Neural progenitor cell (in vitro differentiated cells): ENCODE measurements at places on chromosomes 12 and 14. TPM values are rescaled to one million over a fixed set of nuclear protein-coding genes. Genes with fewer than 3 reads are reported as not detected.

- H3K36me3 ChIP-seq: peaks cover 20% of the 10 kb centered on the region
- H3K4me3 ChIP-seq: no peak overlapping the region
- peak; percentile 76 for DNase-seq
- no peaks in the 10 kb centered on the region for H3K27me3 ChIP-seq
Observed at GRCh38 chr12:14454098-14454907, 88.8 kb downstream of the ATF7IP start.

- no peak overlapping the region for H3K27ac ChIP-seq
- H3K27me3 ChIP-seq: no peaks in the 10 kb centered on the region
- peaks cover 38% of the 10 kb centered on the region for H3K36me3 ChIP-seq
- no peak for DNase-seq
- no peak overlapping the region for H3K4me3 ChIP-seq
Observed at GRCh38 chr14:52860910-52861309, 69.5 kb upstream of the GNPNAT1 start.

DNA sequence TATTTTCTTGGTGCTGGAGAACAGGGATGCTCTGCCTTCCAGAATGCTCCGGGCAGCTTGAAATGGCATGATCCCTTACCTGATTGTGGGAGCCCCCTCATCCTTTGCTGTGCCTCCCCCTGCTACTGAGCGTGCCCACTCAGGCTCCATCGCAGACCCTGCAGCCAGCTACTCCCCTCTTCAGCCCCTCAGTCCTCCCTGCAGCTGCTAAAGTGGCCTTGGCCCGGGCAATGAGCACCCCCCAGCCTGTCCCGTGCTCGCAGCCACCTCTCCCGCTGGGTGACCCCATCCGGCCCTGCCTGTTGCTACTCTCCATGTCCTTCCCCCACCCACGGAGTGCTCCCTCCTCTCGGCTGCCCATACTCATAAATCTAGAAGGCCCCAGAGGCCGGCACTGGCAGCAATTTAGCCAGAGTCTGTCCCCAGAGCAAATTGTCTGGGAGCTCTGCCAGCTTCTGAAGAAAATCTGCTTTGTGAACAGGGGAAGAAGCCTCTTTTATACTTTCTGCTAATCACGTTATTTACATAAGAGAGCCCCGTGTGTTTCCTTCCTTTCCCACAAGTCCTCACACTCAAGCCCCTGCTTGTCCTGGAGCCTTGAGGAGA is 143.7 kb upstream of the FRMD6 start:
- H3K27me3 ChIP-seq: no peaks in the 10 kb centered on the region
- H3K36me3 ChIP-seq: no peaks in the 10 kb centered on the region
- peaks cover 12% of the 10 kb centered on the region for H3K4me1 ChIP-seq
- DNase-seq: peak; percentile 8
- no peak overlapping the region for H3K27ac ChIP-seq
- no peak overlapping the region for H3K4me3 ChIP-seq

GRCh38 chr12:2215709-2216560 is 163.1 kb downstream of the CACNA1C start:
- no peak overlapping the region for H3K4me3 ChIP-seq
- no peaks in the 10 kb centered on the region for H3K27me3 ChIP-seq
- H3K27ac ChIP-seq: no peak overlapping the region
- DNase-seq: no peak
- H3K36me3 ChIP-seq: no peaks in the 10 kb centered on the region

GRCh38 chr14:50794068-50794645 is 36.8 kb downstream of the NIN start:
- H3K27me3 ChIP-seq: no peaks in the 10 kb centered on the region
- H3K4me1 ChIP-seq: peaks cover 43% of the 10 kb centered on the region
- no peak for DNase-seq
- no peak overlapping the region for H3K27ac ChIP-seq
- H3K36me3 ChIP-seq: no peaks in the 10 kb centered on the region

DNA sequence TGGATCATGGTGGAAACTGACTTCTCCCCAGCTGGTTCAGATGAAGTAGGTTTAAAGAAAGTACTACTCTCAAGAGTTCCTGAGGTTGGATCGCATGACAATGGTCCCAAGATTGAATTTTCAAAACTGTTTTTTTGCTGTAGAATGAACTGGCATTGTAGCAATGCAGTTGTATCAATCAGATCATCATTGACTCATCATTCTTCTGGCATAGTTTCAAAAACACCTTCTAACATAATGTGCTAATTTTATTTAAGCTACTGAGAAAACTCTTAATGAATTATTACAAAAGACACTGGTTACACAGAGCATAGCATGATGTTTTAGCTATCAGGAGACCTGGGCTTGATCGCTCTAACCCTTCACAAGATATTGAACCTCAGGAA is 384.5 kb upstream of the DCN start:
- no peak overlapping the region for H3K4me3 ChIP-seq
- H3K27me3 ChIP-seq: no peaks in the 10 kb centered on the region
- no peaks in the 10 kb centered on the region for H3K36me3 ChIP-seq

- H3K4me1 ChIP-seq: peaks cover 21% of the 10 kb centered on the region
- no peak overlapping the region for H3K4me3 ChIP-seq
- no peak overlapping the region for H3K27ac ChIP-seq
- DNase-seq: peak; percentile 12
- H3K27me3 ChIP-seq: no peaks in the 10 kb centered on the region
Observed at GRCh38 chr12:99154216-99154982, 493.2 kb upstream of the GARIN6 start.

- DNase-seq: peak; percentile 63
- peaks cover 5% of the 10 kb centered on the region for H3K4me1 ChIP-seq
- H3K27ac ChIP-seq: no peak overlapping the region
- no peaks in the 10 kb centered on the region for H3K27me3 ChIP-seq
- no peaks in the 10 kb centered on the region for H3K36me3 ChIP-seq
Observed at GRCh38 chr14:59055439-59056045, 132.9 kb upstream of the DAAM1 start.

- peaks cover 6% of the 10 kb centered on the region for H3K4me1 ChIP-seq
- DNase-seq: no peak
- no peaks in the 10 kb centered on the region for H3K27me3 ChIP-seq
- H3K4me3 ChIP-seq: no peak overlapping the region
- no peaks in the 10 kb centered on the region for H3K36me3 ChIP-seq
Observed at GRCh38 chr12:62748941-62749468, 185.9 kb downstream of the PPM1H start.

DNA sequence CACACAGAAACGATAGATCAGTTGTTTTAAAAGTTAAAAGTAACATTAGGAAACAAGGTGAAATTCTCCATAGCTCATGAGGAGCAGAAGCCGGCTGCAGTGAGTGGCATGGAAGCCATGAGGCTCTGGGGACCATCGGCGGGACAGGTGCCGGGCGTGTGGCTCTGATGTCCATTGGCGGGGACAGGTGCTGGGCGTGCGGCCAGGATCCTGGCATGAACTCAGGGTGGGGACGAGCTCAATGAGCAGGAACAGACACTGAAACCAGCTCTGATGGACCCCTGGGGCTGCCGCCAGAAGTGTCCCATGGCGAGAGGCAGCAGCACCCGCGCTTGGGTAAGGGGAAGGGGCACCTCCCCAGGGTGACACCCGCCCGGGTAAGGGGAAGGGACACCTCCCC is 75.1 kb downstream of the NOC4L start:
- no peaks in the 10 kb centered on the region for H3K36me3 ChIP-seq
- no peak overlapping the region for H3K27ac ChIP-seq
- H3K27me3 ChIP-seq: peaks cover 74% of the 10 kb centered on the region

DNA sequence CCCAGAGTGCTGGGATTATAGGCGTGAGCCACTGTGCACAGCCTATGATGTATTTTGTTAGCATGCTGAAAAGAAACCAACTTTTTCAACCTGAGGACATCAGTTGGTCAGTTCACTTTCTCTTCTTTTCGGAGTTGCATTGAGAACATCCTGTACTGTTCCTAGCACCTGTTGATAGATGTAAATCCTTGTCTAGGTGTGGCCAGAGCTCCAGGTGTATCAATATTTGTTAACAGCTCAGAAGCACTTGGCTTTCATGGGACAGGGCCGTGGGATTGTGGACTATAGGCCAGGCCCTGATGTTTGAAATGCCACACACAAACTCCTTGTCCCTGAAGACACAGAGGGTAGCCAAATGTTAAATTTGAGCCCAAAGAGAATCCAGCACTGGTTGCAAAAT is 14.9 kb downstream of the HCAR2 start:
- H3K4me1 ChIP-seq: no peaks in the 10 kb centered on the region
- no peak for DNase-seq
- H3K27ac ChIP-seq: no peak overlapping the region
- no peak overlapping the region for H3K4me3 ChIP-seq
- H3K27me3 ChIP-seq: no peaks in the 10 kb centered on the region
- H3K36me3 ChIP-seq: no peaks in the 10 kb centered on the region

DNA sequence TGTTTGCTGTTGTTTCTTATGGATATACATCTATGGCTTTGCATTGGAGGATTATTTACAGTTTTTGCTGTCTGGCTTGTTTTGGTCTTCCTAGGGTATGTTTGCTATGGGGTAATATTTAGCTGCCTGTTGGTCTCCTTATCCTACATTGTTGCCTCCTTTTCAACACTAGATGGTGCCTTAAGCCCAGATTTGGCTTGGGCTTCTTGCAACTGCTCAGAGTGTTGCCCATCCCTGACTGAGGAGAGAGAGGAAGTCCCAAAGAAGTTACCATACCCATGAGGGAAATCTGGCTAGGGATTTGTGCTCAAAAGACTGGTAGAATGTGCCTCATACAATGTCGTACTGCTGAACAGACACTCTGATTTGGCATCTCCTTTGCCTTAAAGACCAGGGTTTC is 94.6 kb upstream of the MUCL1 start:
- no peak overlapping the region for H3K4me3 ChIP-seq
- DNase-seq: peak; percentile 82
- no peaks in the 10 kb centered on the region for H3K27me3 ChIP-seq

DNA sequence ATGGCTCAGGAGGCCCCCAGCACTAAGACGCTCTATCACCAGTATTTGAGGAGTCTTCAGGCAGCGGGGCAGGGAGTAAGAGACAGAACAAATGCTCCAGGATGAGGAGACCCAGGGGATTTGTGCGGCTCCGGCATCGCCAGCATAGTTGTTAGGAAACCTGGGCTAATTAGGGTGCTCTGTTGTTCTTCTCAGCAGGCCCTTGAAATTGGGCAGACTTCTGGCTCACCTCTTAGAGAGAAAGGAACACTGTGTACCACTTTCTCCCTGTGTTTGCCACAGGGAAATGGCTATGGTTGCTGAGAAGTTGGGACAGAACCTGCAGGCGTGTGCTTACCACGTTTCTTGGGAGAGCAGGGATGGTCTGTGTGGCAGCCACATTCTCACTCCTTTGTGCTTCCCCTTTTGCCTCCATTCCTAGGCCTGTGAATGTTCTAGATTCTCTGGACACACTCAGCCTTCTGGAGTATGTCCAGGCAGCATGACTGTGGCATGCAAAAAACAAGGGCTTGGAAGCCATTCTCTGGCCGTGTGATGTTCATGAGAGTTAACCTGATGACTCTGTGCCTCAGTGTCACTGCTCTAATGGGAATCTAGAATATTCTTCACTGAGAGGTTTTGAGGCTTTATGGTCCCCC is 109.0 kb downstream of the CHST11 start:
- no peaks in the 10 kb centered on the region for H3K27me3 ChIP-seq
- DNase-seq: no peak
- H3K4me3 ChIP-seq: no peak overlapping the region
- H3K36me3 ChIP-seq: no peaks in the 10 kb centered on the region

- H3K4me1 ChIP-seq: no peaks in the 10 kb centered on the region
- no peak overlapping the region for H3K27ac ChIP-seq
- no peak for DNase-seq
- H3K36me3 ChIP-seq: no peaks in the 10 kb centered on the region
- no peak overlapping the region for H3K4me3 ChIP-seq
Observed at GRCh38 chr14:20377171-20377570, 33.7 kb downstream of the PARP2 start.

- H3K4me3 ChIP-seq: no peak overlapping the region
- H3K4me1 ChIP-seq: peaks cover 7% of the 10 kb centered on the region
- H3K27ac ChIP-seq: no peak overlapping the region
- H3K36me3 ChIP-seq: no peaks in the 10 kb centered on the region
- H3K27me3 ChIP-seq: no peaks in the 10 kb centered on the region
Observed at GRCh38 chr12:42217656-42218055, 20.4 kb downstream of the YAF2 start.

DNA sequence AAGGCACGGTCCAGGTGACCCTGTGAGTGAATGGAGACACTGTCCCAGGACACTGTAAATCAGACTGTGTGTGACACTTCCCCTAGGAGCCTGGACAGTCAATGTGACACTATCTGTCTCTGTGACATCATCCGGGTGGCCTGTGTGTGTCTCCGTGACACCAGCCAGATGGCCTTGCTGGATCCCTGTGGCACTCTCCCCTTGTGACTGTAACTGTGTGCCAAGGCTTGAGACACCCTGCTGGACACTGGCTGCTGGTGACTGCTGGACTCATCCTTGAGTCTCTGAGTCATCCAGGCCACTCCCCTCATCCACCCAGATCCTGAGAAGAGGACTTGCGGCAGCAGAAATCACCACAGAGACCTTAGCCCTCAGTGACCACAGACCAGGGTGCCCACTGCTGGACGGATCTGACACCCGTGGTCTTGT is 51.6 kb downstream of the MVK start:
- H3K36me3 ChIP-seq: no peaks in the 10 kb centered on the region
- H3K4me3 ChIP-seq: no peak overlapping the region
- H3K4me1 ChIP-seq: peaks cover 44% of the 10 kb centered on the region
- no peaks in the 10 kb centered on the region for H3K27me3 ChIP-seq

DNA sequence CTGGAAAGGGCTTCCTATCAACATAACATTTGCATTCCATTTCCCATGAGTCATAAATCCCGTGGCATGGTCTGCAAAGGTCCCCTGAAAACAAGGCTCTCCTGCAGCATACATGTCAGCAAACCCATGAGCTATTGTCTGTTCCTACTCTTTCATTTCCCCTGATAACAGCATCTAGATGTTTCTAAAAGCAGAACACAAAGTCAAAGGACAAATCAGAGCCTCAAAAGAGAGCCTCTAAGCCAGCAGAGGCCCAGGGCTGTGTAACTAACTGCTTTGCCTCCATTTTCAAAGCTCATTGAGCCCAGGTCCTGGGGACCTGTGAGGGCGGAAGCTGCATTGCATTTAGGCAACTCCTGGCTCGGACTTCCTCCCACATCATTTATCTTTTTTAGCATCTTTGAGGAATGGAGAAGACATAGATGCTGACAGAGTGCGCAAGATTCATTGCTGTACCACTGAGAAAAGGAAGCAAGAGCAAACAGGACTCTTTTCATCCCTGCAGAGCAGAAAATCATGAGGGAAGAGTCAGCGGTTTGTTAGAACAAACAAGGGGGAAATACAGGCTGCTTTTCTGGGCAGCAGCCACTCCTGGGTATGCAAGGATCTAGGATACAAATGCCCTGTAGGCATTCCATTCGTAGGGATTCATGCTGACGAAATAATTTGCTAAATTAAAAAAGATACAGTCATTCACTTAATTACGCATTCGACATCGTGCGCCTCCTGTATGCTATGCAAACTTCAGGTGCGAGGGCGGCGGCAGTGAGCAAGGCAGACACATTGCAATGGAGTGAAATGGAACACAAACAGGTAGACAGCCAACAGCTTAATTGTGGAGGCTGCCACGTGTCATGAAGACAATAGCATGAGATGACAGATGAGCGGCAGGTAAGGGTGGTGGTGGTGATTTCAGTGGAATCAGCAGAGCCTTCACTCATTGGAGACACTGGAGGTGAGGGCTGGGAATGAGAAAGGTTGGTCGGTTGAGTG is 131.0 kb downstream of the TMEM132D start:
- H3K27me3 ChIP-seq: no peaks in the 10 kb centered on the region
- H3K36me3 ChIP-seq: no peaks in the 10 kb centered on the region
- H3K4me3 ChIP-seq: no peak overlapping the region

Gene SERPINA6
- total RNA-seq: not detected in 2 replicates

Gene CRY1
- total RNA-seq: 36.7 and 51.3 TPM in 2 replicates

Gene RNASE7
- not detected in 2 replicates for total RNA-seq

Gene SIX4
- total RNA-seq: 28.8 and 32.9 TPM in 2 replicates

Gene DDX55
- 41.7 and 55.3 TPM in 2 replicates for total RNA-seq

Gene SAMD15
- 2.2 and 2.4 TPM in 2 replicates for total RNA-seq

Gene CIDEB
- total RNA-seq: 0.12 TPM in 1 of 2 replicates, not detected in the other

Gene B3GNT4
- total RNA-seq: 0.30 and 0.53 TPM in 2 replicates

Gene CSAD
- 26.9 and 33.0 TPM in 2 replicates for total RNA-seq

Gene LDHB
- 1,385 and 1,973 TPM in 2 replicates for total RNA-seq
